ENCODE measurements at places on chromosomes 11 and 22.

DNA sequence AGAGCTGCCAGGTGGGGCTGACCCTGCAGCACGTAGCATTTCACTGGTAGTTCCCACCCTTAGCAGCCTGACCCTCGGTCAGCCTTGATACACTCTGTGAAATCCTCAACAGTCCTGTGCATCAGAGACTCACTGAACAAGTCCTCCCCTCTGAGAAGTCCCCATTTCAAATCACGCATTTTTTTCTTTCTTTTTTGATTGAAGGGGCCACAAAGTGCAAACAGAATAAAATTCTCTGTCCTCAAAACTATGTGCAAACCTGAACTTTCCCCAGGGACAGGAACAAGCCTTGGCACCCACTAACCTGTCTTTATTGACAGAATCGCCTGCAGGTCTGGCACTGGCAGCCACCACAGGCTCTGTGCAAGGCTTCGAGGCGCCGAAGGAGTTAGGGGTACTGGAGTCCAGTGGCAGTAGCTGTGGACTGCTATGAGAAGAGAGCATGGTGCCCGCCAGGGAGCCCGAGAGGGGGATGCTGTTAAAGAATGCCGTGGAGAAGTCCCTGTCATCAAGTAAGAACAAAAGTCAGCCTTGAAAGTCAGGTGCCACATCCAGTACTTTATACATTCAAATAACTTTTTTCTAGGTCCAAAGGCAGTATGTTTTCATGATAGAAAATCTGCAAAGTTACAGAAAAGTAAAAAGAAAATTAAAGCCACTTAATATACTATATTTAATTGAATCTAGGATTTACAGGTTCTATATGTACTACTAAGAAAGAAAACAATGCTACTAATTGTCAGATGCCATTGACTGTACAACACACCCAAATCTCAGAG, 53.8 kb downstream of the HIRA start:
- no peak for DNase-seq

DNA sequence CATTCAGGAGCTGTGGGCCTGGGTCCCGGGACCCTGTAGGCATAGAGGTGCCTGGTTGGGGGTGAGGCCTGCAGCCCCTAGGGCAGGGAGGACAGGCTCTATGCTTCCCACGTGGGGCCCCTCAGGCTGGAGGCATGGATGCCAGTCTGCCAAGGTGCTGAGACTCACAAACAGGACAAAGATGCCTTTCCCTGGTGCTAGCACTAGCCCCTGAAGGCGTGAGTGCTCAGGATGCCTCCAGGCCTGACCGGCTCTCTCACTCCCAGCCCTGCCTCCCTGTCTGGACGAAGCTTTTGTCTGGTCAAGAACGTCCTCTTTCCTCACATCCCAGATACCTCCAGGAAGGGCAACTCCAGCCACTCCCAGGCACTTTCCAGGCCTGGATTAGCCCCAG, 2.1 kb downstream of the CDC42BPG start:
- DNase-seq: no peak

- no peak for DNase-seq
Observed at GRCh38 chr11:86288776-86289507, 13.1 kb upstream of the HIKESHI start.

DNA sequence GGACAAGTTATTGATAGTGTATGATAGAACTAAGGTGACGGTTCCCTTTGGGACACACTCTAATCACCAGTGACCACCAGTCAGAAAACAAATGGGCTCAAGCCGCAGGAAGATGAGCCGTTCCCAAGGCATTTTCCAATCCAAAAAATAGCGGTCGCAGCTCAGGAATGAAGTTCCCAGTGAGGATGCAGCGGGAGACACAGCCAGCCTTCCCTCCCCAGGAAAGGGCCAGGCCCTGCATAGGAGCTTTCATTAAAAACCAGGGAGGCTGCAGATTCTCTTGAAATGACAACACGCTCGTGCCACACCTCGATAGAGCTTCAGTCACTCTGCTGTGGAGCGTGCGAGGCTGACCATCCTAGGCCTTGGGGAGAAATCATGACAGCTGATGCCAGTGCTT, 65.8 kb upstream of the WNT7B start:
- peak; percentile 10 for DNase-seq

- no peak for DNase-seq
Observed at GRCh38 chr11:27949951-27950738, 157.8 kb downstream of the KIF18A start.
